HL-60 (cell line): ENCODE measurements at places on chromosomes 6 and 20.

GRCh38 chr6:117506907-117507306 is 24.4 kb downstream of the DCBLD1 start:
- DNase-seq, result no peak

DNA sequence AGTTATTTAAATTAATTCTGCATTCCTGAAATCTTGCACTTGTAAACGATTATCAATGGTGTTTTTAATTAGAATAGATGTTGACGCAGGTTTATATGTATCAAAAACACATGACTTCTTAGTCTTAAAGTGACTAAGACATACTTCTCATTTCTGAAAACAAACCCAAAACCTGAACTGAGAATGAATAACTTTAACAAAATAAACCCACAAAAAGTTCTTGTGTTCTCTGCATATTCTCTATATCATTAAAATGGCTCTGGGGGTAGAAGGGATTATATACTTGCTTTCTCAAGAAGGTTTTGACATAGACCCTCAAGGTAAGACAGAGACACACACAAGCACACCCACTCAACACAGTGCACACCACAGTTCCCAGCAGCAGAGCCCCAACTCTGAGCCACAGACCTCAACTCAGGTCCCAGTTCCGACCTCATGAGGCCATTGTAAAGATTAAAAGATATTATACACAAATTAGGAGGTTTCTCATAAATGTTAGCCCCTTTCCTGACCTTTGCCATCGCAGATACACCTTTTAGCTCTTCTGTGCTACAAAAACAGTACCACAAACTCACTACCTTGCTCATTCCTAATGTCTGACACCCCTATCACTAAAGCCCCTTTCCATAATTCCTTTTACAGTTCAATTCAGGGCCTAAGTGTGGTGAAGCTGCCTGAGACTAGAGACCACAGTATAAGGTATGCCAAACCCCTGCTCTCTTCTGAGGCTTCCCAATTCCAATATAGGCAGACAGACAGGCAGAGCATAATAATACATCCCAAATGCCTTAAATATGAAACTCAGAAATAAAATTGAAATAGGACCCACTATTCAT is 267.8 kb downstream of the PTPRK start:
- no peak for DNase-seq

DNA sequence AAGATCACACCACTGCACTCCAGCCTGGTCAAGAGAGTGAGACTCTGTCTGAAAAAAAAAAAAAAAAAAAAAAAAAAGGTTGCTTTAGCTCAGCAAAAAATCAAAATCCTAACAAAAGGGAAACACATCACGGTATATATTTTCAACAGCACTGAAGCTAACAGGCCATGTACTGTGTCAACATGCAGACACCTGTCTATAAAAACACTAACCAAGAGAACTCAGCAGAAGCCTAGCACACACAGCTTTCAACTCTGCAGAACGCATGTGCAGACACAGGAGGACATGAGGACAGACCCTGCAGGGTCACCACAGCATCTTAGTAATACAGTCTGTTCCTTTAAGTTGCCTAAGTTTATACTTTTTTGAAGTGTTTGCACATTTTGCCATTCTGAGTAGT is 13.5 kb downstream of the NINL start:
- DNase-seq, result no peak

GRCh38 chr6:131740161-131740560 is 29.3 kb upstream of the CTAGE9 start:
- DNase-seq, result no peak

DNA sequence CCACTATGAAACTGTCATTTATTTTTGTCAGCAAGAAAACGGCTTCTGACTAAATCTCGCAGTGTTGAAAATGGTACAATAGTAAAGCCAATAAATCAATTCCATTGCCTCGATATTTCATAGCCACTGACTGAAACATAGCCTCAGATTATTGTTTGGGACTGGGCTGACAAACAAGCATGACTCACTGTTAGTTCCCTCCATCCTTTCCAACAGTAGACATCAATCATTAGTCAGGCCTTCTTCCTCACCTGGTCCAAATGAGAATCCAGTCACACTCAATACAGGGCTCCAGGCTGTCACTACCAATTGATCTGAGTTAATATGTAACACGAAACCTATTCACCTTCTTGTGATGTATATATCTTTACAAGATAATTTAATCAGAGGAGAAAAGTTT is 66.1 kb downstream of the ADGRB3 start:
- no peak for DNase-seq

DNA sequence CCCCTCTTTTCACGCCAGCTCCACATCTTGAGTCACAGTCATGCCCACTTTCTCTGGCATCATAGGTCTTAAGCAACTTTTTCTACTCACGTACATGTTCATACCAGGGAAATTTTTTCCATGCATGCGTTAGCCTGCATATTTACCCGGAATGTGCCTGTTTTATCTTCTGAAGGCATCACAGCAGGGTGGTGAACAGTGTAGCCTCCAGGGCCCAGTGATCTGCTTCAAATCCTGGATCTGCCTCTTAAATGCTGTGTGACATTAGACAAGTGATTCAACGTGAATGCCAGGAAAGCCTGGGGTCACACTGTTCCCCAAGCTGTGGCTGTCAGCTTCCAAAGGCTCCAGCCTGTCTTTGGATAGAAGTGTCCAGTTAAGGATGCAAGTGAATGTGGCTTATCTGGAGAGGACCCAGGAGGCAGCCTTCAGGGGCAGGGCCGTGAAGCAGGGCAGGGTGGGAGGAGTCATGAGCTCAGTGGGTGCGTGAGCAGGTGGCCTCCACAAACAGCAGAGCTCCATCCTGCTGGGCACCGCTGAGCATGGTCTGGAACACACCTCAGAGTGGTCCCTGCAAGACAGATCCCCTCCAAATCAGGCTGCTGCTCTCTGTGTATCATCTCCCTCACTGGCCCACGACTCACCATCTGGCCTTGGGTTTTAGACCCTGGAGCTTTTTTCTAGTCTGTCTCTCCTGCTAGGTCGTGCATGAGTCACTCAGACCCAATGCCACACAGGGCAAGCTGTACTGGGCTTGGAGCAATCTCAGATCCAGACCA is 30.4 kb upstream of the CD93 start:
- DNase-seq, result peak; percentile 45

GRCh38 chr6:131886517-131886916 is 64.7 kb downstream of the CCN2 start:
- DNase-seq, result no peak

DNA sequence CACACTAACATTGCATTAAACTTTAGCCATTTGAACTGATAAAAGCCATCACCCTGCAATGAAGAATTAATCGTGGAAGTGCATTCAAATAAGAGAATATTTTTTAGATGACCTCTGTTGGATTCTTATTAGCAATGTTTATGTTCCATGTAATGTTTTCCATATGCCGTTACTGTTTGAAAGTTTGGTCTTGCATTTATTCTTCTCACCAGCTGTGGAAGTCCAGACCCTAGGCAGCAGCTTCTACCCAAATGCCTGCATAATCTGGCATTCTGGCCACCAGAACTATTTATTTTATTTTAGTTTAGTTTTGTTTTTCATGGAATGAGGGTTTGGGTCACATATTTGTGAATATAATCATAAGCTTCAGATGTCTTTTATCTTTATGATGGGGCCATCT is 140.4 kb downstream of the SAMD5 start:
- DNase-seq, result no peak

- DNase-seq, result no peak
Observed at GRCh38 chr6:158565482-158566040, 5.7 kb downstream of the TMEM181 start.

DNA sequence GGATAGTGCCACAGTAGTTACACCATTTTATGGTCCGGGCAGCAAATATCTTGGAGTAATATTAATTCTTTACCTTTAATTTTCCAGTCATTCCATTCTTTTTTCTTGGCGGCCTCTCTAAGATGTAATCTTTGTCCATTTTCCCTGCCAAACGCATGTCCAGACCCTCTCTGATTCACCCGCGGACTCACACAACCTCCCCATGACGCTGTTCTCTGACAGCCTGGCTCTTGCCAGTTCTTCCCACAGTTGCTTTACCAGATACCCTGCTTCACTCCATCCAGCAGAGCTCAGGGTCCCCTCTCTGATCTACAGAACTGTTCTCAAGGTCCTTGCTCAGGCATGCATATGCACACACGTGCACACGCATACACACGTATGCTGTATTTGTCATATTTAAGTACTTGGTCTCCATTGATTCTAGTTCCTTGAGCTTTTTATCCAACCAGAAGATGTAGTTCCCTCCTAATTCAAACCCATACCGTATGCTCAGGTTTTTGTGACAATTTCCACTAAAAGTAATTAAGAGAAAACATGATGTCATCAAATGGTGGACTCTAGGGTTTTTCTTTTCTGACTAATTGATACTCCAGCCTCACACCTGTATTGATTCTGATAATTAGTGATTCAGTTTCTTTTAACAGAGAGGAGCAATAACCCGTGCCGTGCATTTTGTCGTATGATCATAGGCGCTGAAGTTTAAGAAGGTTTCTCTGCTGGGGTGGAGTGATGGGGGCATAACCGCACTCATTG is 10.0 kb downstream of the BPHL start:
- no peak for DNase-seq

DNA sequence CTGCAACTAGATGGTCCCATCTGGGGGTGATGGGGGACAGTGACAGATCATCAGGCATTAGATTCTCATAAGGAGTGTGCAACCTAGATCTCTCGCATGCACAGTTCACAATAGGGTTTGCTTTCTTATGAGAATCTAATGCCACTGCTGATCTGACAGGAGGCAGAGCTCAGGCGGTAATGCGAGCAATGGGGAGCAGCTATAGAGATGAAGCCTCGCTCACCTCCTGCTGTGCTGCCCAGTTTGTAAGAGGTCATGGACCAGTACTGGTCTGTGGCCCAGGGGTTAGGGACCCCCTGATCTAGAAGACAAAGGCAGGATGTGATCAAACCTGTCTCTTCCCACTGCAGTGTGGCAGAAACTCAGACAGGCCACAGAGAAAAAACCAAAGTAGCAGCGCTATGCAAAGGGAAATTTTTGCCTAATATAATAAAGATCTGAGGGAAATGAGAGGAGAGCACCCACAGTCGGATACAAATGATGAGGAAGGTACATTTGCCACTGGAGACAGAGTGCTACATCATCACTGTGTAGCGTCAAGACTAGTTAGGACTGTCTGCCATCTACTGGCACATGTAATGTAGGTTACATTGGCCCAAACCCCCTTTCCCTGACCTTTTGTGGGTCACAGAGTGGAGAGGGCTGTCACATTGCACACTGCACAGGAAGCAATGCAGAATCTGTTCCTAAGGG is 4.1 kb upstream of the LY86 start:
- peak; percentile 41 for DNase-seq

DNA sequence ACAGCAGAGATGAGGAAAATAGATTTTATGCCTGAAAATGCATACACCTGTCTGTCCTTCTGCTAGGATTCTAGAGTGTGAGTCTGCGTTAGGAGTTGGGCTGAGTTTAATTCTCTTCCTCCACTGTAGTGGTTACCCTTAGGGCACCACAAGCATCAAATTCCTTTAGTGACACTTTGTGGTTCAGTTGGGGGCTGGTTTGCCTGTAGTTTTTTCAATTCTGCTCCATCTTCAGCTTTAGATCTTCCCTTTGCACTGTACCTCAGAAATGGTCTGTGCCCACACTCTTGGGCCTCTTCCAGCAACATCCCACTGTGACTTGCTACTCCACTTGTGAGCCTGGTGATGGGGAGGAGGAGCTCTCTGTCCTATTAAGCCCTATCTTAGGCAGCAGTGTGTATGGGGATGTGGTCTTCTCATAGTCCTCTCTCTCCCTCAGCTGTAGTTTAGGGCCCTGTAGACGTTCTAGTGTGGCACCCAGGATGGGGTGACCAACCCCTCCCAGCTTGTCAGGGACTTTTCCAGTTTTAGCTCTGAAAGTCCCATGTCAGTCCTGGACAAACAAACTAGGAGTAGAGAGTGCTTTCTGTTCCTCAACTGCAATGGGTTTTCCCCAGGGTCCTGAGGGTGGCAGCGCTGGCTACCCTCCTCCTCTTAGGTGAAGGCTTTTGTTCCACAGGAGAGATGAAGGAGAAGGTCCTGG is 19.7 kb upstream of the OGFRL1 start:
- no peak for DNase-seq

GRCh38 chr6:144886682-144887081 is 601.5 kb downstream of the UTRN start:
- no peak for DNase-seq
